ENCODE measurements at places on chromosomes 1 and 21.

GRCh38 chr1:241800640-241801039 is 47.4 kb upstream of the EXO1 start:
- DNase-seq: no peak

DNA sequence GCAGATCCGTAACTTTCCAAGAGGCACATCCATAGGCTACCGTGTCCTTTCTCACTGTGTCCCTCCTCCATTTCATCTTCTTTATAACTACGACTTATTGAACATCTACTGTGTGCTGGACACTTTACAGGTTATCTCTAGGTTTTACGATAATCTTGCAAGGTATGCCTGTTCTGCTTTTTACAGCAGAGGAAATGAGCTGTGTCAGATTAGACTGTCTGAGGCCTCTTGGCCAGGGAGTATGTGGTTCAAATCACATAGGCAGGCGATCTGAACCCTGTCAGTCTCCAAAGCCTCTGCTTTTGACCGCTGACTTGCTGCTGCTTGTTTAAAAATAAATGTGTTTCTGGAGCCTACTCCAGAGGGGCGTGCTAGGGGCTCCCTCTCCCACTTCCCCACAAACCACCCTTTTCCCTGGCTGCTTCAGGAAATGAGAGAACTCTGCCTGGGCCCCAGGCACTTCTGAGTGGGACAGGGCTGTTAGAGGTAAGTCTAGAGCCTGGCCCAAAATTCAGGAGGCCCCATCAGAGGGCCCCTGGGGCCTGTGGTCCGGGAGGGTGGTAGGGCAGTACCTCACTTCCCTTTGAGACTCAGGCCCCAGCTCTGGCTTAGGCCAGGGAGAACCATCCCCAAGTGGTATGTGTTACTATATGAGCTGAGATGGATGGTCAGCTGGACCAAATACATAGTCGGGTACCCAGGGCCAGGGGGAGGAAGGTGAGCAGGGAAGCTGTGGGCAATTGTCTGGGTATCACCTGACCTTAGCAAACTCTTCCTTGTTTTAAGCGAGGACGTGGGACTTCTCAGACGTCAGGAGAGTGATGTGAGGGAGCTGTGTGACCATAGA is 4.4 kb downstream of the PSEN2 start:
- no peak for DNase-seq

- no peak for DNase-seq
Measured at GRCh38 chr1:184153731-184154130, 102.2 kb downstream of the TSEN15 start.

DNA sequence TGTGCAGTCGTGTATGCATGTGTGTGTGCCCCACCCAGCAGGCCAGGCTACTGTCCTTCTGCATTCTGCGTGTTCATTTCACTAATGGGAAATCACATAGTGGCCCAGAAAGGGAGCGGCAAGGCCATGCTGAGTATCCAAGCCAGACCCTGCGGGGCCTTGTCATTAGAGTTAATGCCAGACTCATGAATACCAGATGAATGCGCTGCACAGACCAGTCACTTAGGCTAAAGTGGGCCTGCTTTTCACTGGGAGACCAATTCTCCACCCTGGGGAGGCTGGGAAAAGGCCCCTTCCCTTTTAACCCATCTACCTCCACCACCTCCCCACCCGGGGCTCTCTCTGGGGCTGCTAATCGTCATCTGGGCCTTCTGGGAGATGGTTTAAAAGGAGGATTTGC is 17.0 kb upstream of the GRIK3 start:
- DNase-seq: no peak

GRCh38 chr1:41484402-41485241 is at the start of gene EDN2:
Gene EDN2 (minus strand): TSS chr1:41484683. CDS start chr1:41484601, 82 bp downstream.
- DNase-seq: no peak
